ENCODE measurements at places on chromosomes 11 and 22.

- DNase-seq: peak; percentile 22
Observed at GRCh38 chr22:30286813-30287647, 2.3 kb downstream of the CASTOR1 start.

DNA sequence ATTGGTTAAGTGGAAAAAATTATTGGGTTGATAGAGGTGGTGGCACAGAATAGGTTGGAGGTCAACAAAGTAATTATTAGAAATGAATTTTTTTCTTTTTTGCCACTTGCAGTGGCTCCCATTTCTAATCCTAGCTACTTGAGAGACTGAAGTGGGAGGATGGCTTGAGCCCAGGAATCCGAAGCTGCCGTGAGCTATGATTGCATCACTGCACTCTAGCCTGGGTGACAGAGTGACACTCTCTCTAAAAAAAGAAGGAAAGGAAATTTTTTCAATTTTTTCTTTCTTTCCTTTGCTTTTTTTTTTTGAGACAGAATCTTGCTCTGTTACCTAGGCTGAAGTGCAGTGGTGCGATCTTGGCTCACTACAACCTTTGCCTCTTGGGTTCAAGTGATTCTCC, 2.2 kb upstream of the BCO2 start:
- no peak for DNase-seq

- no peak for DNase-seq
Observed at GRCh38 chr11:33445761-33446161, 188.6 kb downstream of the HIPK3 start.

GRCh38 chr22:17213976-17214375, 5.3 kb downstream of the ADA2 start:
- no peak for DNase-seq

DNA sequence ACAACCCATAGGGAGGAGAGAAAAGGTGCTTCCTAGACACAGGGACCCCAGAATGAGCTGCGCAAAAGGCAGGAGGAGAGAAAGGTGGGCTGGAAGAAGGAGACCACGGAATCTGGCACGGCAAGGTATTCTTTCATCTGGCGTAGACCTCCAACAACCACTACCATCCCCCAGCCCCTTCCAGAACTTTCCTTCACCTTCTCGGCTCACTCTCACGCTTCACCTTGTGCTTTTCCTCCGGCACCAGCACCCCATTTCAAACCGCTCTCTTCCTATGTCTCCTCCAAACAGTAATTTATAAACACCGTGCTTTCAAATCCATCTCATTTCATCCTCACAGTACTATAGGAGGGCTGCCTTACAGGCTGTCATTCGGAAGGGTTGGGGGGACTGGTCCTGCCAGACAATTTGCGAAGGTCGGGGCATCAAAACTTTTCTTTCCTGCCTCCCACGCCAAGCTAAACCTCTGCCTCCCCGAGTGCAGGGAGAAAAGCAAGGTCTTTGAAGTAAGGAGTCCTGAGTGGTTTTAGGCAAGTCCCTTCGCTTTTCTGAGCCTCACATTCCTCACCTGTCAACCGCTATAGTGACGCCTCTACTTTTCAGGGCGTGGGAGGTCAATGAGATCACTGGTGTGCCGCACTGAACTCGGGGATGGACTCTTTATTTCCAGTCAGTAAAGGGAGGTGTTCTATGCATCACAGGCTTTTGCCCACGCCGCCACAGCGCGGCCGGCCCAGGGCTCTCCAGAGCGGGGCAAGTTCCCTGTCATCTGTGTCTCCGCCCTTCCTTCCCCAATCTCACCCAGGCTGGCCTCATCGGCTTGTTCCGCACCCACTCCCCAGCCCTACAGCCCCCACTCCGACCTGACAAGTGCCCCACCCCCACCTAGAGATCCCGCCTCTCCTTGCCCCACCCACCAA, 800 bp downstream of the KCTD21 start:
- no peak for DNase-seq

GRCh38 chr22:43006753-43007152, 8.2 kb downstream of the PACSIN2 start:
- no peak for DNase-seq

DNA sequence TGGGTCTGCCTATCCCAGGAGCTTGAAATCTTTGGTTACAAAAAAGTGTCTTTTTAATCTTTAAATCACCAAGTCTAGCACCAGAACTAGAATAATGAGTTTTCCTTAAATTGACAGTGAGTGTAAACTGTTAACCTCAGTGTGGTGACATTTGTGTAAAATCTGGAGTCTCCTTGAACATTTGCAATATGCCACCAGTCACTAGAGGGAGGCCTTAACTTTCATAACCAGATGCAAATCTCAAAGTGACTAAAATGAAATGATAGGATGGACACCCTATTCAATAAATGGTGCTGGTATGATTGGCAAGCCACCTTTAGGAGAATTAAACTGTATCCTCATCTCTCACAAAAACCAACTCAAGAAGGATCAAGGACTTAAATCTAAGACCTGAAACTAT, 8.3 kb upstream of the SCGB1D2 start:
- DNase-seq: no peak

- no peak for DNase-seq
Observed at GRCh38 chr11:124875401-124875800, 10.2 kb downstream of the ROBO3 start.

GRCh38 chr22:40236131-40236665, 58.5 kb downstream of the TNRC6B start:
- no peak for DNase-seq

- no peak for DNase-seq
Observed at GRCh38 chr11:19480540-19480939, 232.1 kb upstream of the NAV2 start.

DNA sequence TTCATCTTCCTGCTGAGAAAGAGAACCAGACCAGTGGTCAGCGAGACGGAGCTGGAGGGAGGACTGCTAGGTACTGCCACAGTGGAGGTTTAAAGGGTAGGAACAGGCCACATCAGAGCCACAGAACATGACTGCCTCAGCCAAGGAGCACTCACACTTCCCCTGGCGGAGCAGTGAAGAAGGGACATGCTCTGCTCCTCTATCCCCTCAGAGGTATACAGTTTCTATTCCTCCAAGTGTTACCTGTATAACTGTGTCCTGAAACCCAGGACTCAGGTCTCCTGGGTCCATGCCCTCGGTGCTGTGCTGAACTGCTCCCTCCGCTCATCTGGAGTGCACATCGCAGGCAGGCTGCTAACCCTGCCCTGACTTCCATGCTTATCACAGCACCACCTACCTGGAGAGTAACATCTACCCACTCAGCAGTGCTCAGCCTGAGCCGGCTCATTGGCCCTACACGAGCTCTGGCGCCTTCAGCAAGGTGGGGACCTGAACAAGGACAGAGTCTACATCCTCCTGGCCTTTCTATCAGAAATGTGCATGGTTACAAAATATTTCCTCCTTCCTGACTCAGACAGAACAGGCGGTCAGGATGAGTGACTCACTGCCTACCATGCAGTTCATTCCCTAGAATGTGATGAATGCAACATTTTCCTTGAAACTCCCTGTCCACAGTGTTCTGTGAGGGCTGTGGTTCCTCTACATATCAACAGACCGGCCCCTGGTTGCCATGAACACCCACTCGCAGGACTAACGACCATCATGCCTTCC, 52.9 kb downstream of the C11orf58 start:
- DNase-seq: no peak

DNA sequence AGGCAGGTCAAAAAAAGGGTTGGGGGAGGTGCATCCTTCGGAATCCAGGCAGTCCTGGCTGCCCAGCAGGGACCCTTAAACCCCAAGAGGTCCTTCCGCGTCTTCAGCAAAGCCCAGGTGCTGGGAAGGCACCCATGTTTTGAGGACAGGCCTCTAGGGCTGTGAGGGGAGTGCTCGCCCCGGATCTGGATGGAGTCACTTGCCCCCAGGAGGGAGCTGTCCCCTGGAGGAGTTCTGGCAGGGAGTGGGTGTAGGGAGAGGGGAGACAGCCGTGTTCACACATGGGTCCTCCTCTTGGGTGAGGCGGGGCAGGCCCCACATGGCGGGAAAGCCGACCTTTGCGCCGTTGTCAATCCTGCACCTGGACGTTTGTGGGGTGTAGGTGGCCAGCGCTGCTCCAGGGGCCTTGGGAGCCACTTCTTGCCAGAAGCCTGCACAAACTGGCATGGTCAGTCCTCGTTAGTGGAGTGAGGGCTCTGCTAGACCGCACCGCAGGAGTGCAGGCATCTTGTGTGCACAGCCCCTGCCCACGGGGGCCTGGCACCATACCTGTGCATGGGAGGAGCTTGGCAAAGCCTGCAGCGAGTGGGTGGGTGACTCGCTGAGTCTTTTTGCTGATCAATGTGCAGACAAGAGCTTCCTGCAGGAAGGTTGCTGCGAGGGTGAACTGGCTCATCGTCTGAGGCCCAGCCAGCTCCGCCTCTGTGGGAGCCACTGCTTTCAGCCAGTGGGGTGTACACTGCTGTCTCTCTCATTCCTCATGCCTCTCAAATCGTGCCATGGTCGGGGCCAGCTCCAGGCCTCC, 16.0 kb downstream of the PPIL2 start:
- DNase-seq: no peak

DNA sequence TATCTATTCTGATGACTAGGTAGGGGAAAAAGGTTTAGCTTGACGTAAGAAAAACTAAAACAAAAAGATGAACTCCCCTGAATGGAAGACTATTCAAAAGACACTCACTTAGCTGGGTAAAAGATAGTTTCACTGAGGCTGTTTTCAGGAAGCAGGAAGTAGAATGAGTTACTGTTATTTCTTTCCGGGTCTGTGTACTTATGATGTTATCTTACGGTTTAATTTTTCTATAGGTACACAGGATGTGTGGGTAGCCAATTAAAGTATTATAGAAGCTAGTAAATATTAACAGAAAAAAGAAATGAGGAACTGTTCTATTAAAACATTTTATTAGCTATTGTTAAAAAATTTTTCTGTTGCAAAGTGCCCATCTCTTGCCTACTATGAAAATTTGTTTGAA, 45.8 kb upstream of the MMP7 start:
- DNase-seq: no peak

DNA sequence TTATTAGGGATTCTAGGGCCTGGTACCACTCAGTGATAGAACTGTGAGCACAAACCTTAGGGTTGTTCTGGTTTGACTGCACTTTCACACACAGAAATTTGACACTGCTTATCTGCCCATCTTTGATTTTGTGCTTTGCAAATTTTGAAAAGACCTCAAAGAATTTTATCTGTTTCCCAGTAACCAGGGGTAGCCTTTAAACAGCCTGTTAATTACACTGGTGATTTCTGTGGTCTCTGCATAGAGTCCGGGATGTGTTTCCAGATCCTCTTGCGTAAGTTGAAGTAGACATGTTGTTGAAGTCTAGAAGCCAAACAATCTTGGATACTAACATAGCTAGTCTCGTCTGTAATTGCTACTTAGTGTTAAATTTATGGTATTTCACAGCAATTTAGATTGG, 75.3 kb downstream of the C22orf31 start:
- DNase-seq: no peak

DNA sequence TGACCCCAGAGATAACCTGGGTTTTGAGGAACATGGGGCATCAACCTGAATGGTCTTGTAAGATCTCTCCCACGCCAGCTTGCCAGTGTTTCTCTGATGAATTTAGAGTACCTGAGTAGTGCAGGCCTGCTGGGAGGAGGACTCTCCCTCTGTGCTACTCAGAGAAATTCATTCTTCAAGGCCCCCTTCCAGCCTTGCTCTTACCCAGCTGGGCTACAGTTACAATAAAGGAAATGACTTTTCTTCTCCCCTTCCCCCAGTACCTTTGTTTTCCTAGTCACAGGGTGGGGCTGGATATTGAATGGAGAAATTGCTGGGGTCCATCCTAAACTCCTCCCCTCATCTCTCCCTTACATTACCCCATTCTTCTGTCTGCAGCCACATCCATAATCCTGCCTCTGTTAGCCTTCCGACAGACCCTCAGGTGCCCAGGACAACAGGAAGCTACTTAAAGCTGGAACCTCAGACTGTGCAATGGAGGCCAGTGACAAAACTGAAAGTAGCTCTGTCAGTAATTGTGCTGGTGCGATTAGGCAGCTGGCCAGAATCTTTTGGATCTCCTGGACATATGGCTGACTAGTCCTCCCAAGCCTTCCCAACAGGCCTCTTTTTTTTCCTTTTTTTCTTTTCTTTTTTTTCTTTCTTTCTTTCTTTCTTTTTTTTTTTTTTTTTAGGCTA, 17.4 kb downstream of the LIMK2 start:
- peak; percentile 60 for DNase-seq

DNA sequence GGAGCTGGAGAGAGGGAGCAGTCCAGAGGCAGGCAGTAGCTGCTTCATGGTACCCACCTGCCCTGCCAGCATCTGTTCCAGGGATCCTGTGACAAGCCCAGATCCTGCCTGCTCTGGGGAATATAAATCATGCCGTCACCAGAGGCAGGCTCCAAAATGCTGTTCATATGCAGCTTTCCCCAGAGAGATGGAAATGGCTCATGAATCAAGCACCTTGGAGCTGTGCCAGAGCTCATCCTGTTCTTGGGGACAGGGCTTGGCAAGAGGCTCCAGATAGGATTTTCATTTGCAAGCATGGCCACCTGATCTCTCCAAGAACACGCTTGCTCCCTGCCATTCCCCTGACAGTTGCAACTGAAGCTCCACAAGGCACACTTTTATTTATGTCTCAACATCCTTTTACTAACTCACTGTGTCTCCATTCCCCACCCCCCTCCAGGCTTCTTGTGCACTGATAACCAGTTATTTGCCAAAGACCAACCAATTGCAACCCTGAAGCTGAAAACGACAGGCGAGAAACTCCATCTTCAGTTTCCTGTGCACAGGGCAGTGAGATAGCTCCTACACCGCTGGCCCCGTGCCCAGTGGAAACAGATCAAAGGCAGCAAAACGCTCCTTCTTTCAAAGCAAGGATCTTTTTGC, 115.8 kb upstream of the PITPNB start:
- DNase-seq: peak; percentile 92

- peak; percentile 84 for DNase-seq
Observed at GRCh38 chr11:130314184-130314749, 450 bp downstream of the ZBTB44 start.

DNA sequence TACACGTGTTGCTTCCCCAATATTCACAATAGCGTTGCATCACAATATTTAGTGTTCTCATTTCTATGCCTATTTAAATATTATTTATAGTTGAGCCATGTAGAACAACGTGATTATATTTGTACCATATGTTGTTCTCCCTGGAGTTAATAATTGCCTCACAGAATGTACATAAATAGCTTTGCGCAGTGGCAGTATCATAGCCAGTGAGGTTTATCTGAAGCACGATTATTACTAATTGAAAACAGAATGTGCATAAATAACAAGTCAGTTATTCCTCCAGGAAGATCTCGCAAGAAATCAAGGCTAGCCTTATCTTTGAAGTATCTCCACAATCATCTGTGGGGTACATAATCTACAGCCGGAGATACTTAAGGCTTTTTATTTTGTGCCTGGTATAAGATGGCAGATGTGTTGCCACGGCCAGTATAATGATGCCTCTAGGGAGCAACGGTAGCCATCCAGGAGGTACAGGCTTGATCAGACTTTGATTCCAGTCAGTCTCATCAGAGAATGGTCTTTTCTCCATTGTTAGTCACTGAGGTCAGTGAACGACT, 197.5 kb downstream of the MSANTD4 start:
- DNase-seq: no peak

Measured in NCI-H2081 (cell line).